ENCODE measurements at places on chromosomes 7 and 10.

- no peak for DNase-seq
These were observed 351.2 kb downstream of the DGKB start for GRCh38 chr7:14551310-14551709.

DNA sequence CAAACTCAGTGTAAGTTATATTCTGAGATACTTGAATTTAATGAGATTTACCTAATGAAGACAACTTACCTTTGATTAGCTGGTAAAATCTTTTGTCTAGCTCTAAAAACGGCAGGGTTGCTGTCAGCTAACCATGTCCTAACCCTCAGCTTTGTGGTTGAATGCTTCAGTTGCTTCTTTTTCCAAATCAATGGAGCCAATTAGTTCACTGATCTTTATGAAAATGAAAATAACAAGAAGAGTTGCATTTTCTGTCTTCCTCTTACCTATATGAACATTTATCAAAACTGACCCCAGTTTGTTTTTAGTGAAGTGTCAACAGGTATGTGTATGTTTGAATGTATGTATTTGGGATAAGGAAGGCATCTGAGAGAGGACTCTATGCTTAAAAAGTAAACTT, 253.1 kb upstream of the MTPN start:
- no peak for DNase-seq

- DNase-seq = no peak
These were observed 52.1 kb upstream of the SLC29A3 start for GRCh38 chr10:71266918-71267442.

DNA sequence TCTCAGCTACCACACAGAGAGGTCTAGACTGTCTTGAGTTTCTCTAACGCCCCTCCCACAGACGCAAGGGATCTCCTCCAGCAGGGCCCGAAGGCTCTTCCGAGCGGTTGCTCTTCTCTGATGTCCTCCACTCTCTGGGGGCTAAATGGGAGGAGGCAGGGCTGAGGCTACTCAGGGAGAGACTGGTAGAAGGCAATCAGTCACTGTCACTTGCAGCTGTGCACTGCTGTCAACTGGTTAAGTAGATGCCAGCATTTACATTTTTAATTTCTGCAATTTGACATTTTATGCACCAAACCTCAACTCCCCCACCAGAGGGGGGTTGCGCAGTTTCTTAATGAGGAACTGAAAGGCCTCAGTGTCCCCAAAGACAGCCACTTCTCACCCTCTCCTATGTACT, 442.8 kb downstream of the PLXNA4 start:
- DNase-seq = no peak

- DNase-seq = no peak
These were observed 322.6 kb upstream of the SEMA3D start for GRCh38 chr7:85509476-85509875.

DNA sequence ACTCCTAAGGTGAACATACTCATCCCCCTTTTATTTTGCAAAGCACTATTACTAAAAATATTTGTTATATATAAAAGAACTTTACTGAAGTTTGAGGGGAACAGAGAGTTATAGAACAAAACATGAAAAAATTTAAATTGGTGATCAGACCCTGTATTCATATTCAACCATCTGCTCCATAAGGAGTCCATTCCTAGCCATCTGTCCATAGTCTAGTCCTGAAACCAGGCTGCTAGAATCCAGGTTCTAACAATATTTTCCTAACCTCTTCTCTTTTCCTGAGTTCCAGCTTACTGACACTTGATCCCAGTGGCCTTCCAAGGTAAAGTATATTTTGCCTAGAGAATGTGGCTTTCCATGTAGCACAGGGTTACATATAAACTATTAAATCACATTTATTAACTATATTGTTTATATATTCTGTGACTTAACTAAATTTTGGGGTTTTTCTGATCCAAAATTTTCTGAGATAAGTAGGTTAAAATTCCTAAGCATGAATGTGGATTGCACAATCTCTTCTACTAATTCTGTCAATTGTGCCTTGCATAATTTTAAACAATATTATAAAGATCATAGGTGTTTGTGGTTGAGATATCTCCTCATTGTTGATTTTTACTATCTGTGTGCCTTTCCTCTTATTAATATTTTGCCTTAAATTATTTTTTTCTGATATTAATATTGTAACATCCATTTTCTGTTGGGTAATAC, 137.6 kb upstream of the MAGI2 start:
- no peak for DNase-seq

DNA sequence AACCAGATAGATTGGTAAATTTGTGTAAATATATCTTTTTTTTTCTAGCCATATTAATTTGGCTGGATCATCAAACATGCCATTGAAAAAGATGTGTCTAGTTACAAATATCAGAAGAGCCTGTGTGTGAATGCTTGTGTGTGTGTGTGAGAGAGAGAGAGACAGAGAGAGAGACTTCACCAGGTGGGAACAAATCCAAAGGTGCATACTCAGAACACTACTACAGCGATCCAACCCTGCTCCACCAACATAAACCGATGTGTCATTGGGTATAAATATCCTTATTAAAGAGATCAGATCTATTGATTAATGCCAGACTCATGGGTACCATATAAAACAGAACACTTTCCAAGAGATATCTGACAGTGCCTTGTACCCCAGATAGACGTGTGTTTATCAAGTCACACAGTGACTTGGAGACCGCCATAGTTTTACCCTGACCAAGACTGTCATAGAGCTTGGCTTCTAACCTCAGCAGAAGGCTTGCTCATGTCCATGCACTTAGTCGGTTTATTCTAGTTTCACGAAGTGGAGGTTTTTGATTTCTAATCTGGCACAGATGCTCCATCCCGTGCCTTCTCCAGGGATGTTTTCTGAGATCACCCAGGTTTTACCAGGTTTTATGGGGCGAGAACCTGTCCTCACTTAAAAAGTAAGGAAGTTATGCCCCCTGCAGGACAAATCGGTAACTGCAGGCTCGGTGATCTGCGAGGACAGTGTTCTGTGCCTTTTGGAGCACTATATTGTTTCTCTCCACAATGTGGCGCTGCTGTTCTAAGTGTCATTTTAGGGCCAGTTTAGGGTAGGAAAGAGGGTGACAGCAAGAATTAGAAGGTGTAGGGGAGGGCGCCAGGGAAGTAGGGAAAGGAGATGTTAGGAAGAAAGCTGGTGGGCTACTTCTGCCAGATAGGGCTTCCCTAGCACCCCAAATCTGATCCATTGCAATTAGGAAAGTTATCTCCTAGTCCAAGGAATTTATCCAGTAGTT, 29.3 kb upstream of the WNT8B start:
- peak; percentile 91 for DNase-seq

DNA sequence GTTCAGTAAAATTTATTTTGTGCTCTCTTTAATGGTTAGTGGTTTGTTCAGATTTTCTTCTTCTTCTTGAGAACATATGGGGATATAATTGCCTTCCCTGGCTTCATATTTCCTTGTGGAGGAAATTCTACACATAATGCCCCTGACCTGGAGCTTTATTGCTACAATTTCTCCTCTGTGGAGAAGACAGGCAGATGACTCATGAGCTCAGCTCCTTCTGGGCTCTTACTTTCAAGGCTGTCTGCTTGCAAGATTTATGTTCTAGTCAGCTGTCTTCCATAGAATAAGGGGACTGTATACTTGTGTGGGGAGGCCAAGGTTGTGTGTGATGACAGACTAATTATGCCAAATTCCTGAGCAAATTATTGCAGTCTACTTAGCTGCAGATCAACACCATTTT, 1.6 kb downstream of the LRRD1 start:
- no peak for DNase-seq

GRCh38 chr10:131238669-131239280, 72.7 kb downstream of the TCERG1L start:
- DNase-seq = no peak

All from stimulated activated CD4-positive, alpha-beta T cell treated with anti-CD3 and anti-CD28 coated beads, Interleukin-12 subunit alpha, Interleukin-12 subunit beta, amount 100 ng/mL, for 48 hours (primary cell).